ENCODE measurements at places on chromosomes 1 and 21.

GRCh38 chr1:27967106-27967883, 7.5 kb downstream of the XKR8 start:
- no peak for DNase-seq

- DNase-seq: no peak
These were observed 317.7 kb upstream of the DAB1 start for GRCh38 chr1:57741521-57741920.

DNA sequence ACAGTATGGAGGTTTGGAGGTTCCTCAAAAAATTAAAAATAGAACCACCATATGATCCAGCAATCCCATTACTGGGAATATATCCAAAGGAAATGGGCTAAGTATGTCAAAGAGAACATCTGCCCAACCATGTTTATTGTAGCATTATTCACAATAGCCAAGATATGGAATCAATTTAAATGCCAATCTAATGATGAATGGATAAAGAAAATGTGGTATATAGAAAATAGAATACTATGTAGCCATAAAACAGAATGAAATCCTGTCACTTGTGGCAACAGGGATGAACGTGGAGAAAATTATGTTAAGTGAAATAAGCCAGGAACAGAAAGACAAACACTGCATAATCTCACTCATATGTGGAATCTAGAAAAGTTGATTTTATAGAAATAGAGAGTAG, 201.7 kb upstream of the AJAP1 start:
- no peak for DNase-seq

GRCh38 chr1:36134505-36135329, 9.7 kb upstream of the COL8A2 start:
- DNase-seq: no peak

DNA sequence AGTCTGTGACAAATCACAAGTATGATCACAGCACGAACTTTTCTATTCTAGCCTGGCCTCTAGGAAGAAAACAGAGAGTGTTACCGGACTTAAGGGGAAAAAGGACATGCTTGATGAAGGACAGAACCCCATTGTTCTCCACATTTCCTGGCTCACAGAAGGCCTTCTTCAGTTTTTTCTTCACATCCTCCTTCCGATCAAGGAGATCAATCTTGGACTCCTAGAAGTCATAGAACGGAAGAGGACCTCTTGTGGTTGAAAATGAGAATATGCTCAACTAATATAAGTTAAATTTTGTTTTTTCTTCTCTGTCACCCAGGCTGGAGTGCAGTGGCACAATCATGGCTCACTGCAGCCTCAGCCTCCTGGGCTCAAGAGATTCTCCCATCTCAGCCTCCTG, 30.3 kb downstream of the YARS1 start:
- no peak for DNase-seq

DNA sequence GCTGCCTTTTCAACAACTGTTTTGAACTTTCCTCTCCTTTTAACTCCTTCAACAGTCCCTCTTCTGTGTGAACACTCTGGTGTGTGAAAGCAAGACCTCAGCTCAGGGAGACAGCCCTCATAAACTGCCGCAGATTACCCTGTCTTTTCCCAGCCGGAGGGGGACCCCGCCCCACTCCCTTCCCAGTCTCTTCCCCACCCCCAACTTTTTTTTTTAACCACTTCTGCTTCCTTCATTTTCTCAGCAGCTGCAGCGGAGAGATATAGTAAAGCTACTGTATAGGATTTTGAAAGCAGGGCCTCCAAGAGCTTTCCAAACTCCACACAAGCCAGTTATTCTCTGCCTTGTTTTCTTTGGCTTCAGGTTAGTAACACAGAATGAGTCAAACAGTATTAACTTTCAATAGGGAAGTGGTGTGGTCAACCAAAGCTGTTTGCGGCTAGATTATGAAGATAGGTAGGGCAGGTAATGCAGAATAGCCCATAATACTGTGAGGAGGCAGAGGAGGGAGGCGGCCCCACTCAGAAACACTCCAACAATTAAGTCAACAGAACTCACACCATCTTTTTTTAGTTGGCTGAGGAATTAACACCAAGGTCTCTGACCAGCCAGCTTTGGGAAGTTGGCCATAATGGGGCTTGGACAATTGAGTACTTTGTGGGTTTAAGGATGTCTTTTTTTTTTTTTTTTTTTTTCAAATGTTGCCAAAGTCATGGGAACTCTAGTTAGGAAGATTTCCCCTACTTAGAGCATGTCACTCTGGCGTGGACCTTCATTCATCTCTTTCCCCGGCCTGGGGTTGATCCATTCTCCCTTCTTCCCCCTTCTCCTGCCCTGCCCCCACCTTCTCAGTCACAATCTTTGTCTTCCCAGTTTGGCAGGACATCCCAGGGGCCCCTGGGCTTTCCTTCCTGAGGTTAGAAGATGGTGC, 177.0 kb downstream of the CLIC6 start:
- no peak for DNase-seq

DNA sequence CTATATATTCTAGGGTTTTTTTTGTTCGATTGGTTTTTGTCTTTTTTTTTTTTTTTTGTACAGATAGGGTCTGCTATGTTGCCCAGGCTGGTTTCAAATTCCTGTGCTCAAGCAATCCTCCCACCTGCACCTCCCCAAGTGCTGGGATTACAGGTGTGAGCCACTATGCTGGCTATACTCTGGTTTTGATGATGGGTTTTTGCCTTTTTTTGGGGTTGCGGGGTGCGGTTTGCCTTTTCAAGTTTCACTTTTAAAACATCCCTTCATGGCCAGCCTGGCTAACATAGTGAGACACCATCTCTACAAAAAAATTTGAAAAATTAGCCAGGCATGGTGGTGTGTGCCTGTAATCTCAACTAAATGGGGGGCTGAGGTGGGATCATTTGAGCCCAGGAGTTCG, 10.0 kb downstream of the KDM5B start:
- DNase-seq: no peak

- DNase-seq: no peak
These were observed 155.0 kb downstream of the TPR start for GRCh38 chr1:186220067-186220466.

GRCh38 chr1:225119307-225119706, 189.8 kb downstream of the DNAH14 start:
- no peak for DNase-seq

DNA sequence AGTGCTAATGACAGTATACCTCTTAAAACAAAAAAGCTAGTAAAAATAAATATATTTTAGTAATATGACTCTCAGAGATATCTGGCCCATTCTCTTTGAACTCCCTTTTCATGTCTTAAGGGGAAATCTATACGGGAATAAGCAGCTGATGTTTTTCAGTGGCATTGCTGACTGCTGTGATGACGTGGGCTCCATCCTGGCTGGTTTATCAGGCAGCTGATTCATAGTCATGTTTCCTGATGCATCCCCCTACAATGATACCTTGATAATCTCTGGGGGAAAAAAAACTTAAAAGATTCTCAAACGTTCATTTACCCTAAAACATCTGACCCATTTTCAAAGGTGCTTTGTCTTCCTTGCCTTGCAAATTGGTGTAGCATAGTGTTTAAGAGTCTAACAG, 53.8 kb downstream of the ABCA4 start:
- no peak for DNase-seq

DNA sequence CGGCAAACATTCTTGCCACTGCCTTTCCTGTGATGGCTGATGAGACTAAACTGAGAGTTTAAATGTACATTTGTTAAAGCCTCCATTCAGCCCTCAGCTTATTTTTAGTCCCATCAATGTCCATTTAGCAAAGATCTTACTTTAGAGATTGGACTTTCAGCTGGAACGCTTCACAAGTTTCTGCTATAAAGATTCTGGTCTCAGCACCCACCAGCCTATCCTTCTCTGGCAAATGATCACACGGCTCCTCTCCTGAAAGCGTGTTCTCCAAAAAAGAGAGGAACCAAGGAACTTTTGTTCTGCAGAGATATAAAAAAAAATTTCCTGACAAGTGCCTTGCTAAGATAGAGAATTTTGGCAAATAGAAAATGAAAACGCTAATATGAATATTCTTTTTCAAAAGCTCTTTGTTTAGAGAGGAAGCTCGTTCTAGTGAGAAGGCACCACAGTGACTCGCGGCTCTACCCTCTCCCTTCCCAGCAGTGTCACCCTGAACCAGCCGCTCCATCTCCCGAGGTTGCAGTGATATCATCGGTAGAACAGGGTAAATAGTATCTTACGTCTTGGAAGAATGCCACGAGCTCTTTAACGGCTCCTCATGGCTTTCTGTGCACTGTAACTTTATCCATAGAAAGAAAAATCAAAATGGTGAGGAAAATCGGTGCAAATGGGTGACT, 200.2 kb downstream of the APP start:
- no peak for DNase-seq

GRCh38 chr1:165397944-165398343, 41.4 kb upstream of the LMX1A start:
- DNase-seq: no peak
